ENCODE measurements at places on chromosomes 6 and 20.

GRCh38 chr6:45419571-45420082, 41.9 kb upstream of the SUPT3H start:
- peak; percentile 71 for DNase-seq

DNA sequence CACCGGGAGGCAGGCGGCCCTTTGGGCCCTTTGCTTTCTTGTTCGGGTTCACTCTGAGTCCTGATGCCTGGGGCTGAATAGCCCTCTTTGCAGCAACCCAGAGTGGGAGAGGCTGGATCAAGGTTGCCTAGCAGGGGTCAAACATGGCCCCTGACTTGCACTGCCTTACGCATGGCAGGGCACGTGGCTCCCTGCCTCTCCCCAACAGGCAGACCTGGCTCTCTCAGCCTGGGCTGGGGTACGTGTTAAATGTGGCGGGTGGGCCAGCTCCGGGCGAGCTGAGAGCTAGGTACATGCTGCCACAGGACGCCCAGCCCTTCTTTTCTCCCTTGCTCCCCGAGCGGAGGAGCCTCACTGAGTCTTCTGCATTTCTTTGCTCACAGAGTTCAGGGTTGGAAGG, 7.3 kb downstream of the C6orf132 start:
- DNase-seq, result no peak

GRCh38 chr6:142871910-142872331, 73.1 kb downstream of the HIVEP2 start:
- DNase-seq, result peak; percentile 94

DNA sequence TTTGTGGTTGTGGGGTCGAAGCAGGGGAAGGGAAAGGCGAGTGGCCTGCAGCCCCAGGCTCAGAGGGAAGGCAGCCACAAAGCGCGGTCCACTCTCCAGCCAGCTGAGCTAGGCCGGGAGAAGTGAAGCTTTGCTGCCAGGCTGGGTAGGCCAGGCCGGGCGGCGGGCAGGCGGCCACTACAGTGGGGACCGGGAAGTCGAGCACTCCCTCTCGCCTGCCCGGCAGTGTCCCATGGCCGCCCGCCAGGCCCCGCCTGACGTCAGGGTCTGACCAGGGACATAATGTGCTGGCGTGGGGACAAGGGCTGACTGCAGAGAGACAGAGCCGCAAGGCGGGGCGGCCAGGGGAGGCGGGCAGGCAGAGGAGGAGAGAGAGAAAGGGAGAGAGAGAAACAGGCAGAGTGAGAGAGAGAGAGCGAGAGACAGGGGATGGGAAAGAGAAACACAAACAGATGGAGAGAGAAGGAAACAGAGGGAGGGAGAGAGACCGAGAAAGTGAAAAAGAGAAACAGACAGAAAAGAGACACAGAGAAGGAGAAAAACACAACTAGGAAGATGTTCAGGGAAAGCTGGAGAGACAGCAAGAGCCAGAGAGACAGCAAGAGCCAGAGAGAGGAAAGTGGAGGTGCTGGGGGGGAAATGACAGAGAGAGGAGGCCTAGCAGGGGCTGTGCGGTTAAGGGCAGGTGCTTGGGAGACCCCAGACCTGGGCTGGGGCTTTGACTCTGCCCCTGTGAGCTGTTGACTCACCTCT, 94.5 kb upstream of the PTPN1 start:
- peak; percentile 98 for DNase-seq

GRCh38 chr20:62242176-62242575, 3.9 kb downstream of the OSBPL2 start:
- no peak for DNase-seq

- no peak for DNase-seq
These were observed 67.5 kb upstream of the PRL start for GRCh38 chr6:22364306-22364705.

All from fibroblast of pulmonary artery (primary cell).